ENCODE measurements at places on chromosomes 2 and 18.
A peak's percentile ranks its signal among the peaks of the same experiment; 100 is the strongest.

- DNase-seq: no peak
Measured at GRCh38 chr18:46629361-46629760, 27.7 kb downstream of the LOXHD1 start.

GRCh38 chr2:99691926-99692325 lies 202.1 kb upstream of the REV1 start:
- no peak for DNase-seq

- no peak for DNase-seq
Measured at GRCh38 chr2:115161081-115161770, 718.8 kb downstream of the DPP10 start.

GRCh38 chr2:28430788-28431418 lies 38.2 kb downstream of the FOSL2 start:
- no peak for DNase-seq

DNA sequence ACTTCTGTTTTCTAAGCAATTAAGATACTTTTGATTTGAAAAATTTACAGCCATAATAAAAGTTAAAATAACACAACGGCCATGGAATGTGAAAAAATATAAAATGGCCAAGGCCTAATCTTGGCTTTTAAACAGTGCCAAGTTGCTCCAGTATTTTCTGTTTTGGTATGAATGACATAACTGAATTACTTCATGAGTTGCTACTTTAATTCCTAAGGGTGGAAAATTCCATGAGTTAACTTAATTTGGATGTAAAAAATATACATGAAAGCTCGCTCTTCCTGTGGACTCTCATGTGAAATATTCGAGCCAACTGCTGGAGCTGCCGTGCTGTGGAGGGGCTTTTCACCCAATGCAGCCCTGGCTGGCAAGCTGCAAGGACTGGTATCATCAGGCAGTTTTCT lies 286.0 kb upstream of the CCDC68 start:
- DNase-seq: no peak

- DNase-seq: no peak
Measured at GRCh38 chr2:1011985-1012384, 61.3 kb downstream of the SNTG2 start.

GRCh38 chr2:121746071-121746578 lies 9.3 kb upstream of the TSN start:
- no peak for DNase-seq

GRCh38 chr2:204313256-204313655 lies 232.0 kb upstream of the PARD3B start:
- DNase-seq: no peak

DNA sequence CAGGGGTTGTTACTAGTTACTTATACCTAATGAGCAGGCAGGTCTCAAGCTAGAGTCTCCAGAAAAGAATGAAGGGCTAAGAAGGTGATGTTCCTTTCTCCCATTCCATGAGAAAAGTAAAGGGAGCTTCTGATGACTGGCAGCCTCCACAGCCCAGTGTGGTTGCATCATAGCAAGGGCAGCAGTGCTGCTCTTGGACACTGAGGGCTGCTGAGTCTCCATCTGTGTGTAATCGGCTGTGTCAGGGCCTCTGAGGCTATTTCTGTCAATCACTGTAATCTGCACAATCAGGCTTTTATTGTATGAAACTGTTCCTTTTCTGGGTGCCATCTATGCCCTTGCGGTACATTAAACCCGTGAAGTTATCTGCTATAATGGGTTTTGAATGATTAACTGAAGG lies 164.1 kb upstream of the FBXO11 start:
- no peak for DNase-seq

GRCh38 chr2:199777916-199778315 lies 73.1 kb downstream of the FTCDNL1 start:
- no peak for DNase-seq

DNA sequence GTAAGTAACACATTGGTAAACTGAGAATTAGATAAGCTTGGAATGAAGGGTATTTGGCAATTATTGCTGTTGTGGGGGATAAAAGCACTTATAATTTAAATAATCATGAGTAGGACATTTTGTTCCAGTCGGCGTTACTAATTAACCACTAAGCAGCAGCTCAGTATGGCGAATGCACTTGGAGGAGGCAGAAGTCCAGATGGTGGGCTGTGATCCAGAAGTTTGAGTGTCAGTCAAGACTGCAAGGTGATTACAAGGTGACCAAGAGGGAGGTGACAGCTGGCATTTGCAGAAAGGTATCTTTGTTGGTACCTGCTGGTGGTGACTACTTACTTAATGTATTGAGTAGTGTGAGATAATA lies 643.6 kb upstream of the FAM98A start:
- DNase-seq: no peak

GRCh38 chr2:235981631-235982030 lies 186.6 kb downstream of the GBX2 start:
- DNase-seq: no peak

GRCh38 chr2:6648596-6649247 lies 217.0 kb downstream of the CMPK2 start:
- DNase-seq: no peak

GRCh38 chr18:36608107-36608506 lies 220.7 kb downstream of the TPGS2 start:
- no peak for DNase-seq

- DNase-seq: no peak
Measured at GRCh38 chr2:233063976-233064411, 3.9 kb downstream of the INPP5D start.

GRCh38 chr2:165847001-165847400 lies 53.0 kb upstream of the GALNT3 start:
- DNase-seq: peak; percentile 14

Measured in NB4 (cell line).